ENCODE measurements at places on chromosomes 13 and 19. TPM values are rescaled to one million over a fixed set of nuclear protein-coding genes. Genes with fewer than 3 reads are reported as not detected.

Gene C19orf85
- total RNA-seq, result not detected

Gene ZMYM5
- total RNA-seq, result 37.1 TPM

Gene KCTD15
- 61.9 TPM for total RNA-seq

Gene CD79A
- not detected for total RNA-seq

DNA sequence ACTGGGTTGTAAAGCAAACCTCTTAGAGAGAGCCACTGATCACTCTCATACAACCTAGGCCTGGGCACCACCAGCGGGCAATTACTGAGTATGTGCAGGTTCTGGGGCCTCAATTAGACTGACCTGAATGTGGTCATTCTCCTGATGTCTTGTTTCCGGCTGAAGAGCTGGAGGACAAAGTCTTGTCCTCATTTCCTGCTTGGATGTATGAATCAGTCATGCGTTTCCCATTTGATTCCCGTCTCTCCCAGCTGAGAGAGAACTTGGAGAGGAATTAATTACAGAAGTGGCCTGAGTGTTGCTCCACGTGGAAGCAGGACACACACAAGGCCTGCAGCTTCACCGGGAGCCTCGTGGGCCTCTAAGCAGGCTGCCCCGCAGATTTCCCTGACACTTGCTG lies 799.3 kb upstream of the ARGLU1 start:
- DNase-seq, result no peak
- H3K36me3 ChIP-seq, result no peaks in the 10 kb centered on the region
- H3K4me3 ChIP-seq, result no peak overlapping the region
- H3K4me1 ChIP-seq, result no peaks in the 10 kb centered on the region
- H3K27me3 ChIP-seq, result no peaks in the 10 kb centered on the region

DNA sequence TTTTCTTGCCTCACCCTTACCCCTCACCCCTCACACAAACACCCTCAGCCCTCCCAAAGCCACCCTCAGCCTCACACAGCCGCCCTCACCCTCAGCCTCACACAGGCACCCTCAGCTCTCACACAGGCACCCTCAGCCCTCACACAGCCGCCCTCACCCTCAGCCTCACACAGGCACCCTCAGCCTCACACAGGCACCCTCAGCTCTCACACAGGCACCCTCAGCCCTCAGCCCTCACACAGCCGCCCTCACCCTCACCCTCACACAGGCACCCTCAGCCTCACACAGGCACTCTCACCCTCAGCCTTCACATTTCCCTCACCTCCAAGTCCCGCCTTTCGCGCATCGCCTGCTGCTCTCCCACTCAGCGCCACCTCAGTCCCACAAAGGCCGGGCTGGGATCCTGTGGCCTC lies 287 bp upstream of the ZSCAN22 start:
- peaks cover 15% of the 10 kb centered on the region for H3K4me1 ChIP-seq
- H3K27me3 ChIP-seq, result no peaks in the 10 kb centered on the region
- DNase-seq, result no peak
- peak overlapping the region; percentile 77 for H3K4me3 ChIP-seq

- H3K36me3 ChIP-seq, result no peaks in the 10 kb centered on the region
- no peak for DNase-seq
- no peaks in the 10 kb centered on the region for H3K4me1 ChIP-seq
- no peak overlapping the region for H3K4me3 ChIP-seq
- no peaks in the 10 kb centered on the region for H3K27me3 ChIP-seq
- H3K27ac ChIP-seq, result no peak overlapping the region
These were observed 74.2 kb downstream of the SLC7A1 start for GRCh38 chr13:29521336-29521735.

DNA sequence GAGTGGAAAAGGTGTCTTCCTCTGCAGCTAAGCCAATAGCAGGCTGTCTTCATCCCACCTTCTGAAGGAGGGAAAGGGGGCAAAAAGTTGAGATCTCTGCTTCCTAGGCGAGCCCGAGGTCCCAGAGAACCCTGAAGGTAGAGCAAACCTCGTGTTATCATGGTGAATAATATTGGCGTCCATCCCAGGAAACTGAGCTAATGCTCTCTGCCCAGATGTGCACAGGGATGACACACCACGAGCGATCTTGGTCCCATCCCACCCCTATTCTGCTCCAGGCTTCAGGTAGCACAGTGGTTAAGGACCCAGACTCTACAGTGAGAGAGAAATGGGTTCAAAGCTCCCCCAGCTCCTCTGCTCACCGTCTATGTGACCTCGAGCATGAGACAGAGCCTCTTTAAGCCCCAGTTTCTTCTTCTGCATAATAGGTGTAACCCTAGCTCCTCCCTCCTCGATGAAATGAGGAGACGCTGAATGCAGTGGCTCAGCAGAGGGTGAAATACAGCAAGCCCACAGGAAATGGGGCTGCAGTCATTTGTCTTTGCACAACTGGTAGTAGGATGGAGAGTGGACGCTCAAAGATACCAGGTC lies 9.9 kb upstream of the CEACAM20 start:
- no peaks in the 10 kb centered on the region for H3K36me3 ChIP-seq
- no peak overlapping the region for H3K4me3 ChIP-seq
- no peak overlapping the region for H3K27ac ChIP-seq

GRCh38 chr19:48421548-48421947 lies 24.2 kb upstream of the GRWD1 start:
- no peak overlapping the region for H3K4me3 ChIP-seq
- no peaks in the 10 kb centered on the region for H3K4me1 ChIP-seq
- H3K27ac ChIP-seq, result no peak overlapping the region
- no peak for DNase-seq

GRCh38 chr13:84997858-84998257 lies 801.4 kb downstream of the SLITRK6 start:
- H3K4me3 ChIP-seq, result no peak overlapping the region
- DNase-seq, result no peak
- no peaks in the 10 kb centered on the region for H3K36me3 ChIP-seq
- no peak overlapping the region for H3K27ac ChIP-seq
- H3K27me3 ChIP-seq, result no peaks in the 10 kb centered on the region

- no peak overlapping the region for H3K27ac ChIP-seq
- no peaks in the 10 kb centered on the region for H3K4me1 ChIP-seq
- no peak overlapping the region for H3K4me3 ChIP-seq
- no peak for DNase-seq
- H3K36me3 ChIP-seq, result no peaks in the 10 kb centered on the region
These were observed 198.0 kb upstream of the HTR2A start for GRCh38 chr13:47094734-47095434.
